Sciatic nerve (tissue), 2 donors: ENCODE measurements at places on chromosomes 12 and 14. TPM values are rescaled to one million over a fixed set of nuclear protein-coding genes. Genes with fewer than 3 reads are reported as not detected.
A peak's percentile ranks its signal among the peaks of the same experiment; 100 is the strongest.

DNA sequence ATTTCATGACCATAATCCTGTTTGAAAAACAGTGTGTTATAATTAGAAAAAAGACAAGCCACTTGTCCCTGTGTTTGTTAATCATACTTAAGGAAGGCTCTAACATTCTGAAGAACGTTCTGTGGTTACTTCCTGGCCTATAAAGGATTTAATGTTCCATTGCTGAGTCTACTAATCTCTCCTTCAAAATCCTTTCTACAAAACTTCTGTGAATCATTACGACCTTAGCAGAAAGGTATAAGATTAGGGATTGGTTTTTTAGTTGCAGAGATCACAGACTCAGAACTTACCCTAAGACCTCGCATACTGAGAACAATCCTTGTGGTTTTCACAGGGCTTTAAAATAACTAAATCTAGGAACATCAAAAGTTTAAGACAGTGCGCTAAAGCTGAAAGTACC is 48.3 kb downstream of the TMCC3 start:
- no peak for DNase-seq

GRCh38 chr12:93080994-93081809 is 152.1 kb upstream of the EEA1 start:
- no peak for DNase-seq

DNA sequence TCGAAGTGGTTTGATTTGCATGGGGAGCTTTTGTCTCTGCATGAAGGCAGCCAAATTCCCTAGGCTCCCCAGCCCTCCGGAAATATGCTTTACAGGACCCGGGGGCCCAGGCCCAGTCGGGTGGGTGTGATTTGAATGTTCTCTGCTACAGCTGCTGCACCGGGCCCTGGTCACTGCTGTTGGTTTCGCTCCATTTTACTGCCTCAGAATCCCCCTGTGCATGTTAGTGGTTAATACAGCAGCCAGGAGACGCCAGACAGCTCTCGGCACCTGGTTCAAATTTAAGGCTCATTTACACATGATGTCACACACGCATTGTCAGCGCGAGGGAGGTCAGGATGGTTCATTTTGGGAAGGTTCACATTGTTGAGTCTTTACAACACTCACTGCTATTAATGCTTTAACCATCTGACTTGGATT is 99.6 kb downstream of the SLC38A6 start:
- DNase-seq: no peak

GRCh38 chr12:14322403-14322802 is 43.1 kb upstream of the ATF7IP start:
- DNase-seq: no peak

GRCh38 chr14:29928117-29928640 is 532 bp upstream of the PRKD1 start:
- DNase-seq: no peak

DNA sequence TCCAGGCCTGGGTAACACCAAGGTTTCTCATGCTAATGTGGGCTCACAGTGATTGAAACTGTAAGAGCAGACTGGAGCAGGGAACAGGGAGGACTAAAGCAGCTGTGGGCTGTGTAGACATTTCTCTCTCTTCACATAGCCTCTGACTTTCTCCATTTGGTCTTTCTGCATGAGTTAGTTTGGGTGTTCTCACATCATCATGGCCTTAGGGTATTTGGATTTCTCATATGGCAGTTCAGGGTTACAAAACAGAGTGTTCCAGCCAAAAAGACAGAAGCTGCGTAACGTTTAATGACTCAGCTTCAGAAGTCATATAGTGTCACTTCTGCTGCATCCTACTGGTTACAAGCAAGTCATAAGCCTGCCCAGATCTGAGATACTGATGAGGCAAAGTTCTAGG is 52.0 kb upstream of the OSBPL8 start:
- DNase-seq: no peak

- DNase-seq: no peak
Measured at GRCh38 chr14:95424529-95424928, 91.9 kb downstream of the SYNE3 start.

DNA sequence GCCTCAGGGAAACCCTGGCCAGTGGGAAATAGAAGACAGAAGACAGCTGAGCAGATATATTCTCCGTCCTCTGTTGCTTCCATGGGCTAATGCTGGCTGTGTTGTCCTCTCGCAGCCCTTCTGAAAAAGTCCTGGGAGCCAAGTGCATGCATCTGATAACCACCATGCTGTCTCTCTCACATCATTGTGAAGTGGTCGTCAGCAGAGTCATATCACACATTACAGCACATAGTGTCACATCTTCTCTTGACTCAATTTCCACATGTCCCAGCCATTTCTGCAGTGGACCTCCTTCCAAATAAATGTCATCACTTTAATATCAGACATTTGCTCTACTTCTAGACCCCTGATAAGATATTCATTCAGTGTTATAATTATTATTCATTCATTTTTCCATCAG is 3.8 kb downstream of the TAS2R20 start:
- DNase-seq: no peak

GRCh38 chr12:117441751-117442150 is 80.3 kb upstream of the NOS1 start:
- no peak for DNase-seq

- no peak for DNase-seq
Measured at GRCh38 chr12:21776175-21776574, 1.7 kb upstream of the KCNJ8 start.

GRCh38 chr14:30935445-30935844 is 61.1 kb downstream of the COCH start:
- DNase-seq: no peak

GRCh38 chr12:22631863-22632463 is 7.0 kb downstream of the ETNK1 start:
- DNase-seq: no peak

- DNase-seq: peak; percentile 89
Measured at GRCh38 chr14:103576371-103577024, 13.7 kb downstream of the COA8 start.

DNA sequence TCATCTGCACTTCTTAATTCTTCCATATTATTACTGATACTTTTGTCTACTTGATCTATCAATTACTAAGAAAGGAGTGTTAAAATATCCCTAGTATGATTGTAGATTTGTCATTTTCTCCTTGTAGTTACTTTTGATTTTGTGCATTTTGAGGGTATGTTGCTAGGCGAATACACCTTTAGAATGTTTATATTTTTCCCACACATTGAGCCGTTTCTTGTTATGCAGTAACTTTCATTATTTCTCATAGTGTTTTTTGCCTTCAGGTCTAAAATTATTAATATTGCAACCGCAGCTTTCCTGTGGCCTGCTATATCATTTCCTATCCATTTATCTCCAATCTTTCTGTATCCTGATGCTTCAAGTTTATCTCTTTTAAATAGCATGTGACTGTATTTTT is 44.6 kb upstream of the C12orf42 start:
- no peak for DNase-seq

GRCh38 chr12:106073179-106073578 is 65.6 kb downstream of the NUAK1 start:
- no peak for DNase-seq

DNA sequence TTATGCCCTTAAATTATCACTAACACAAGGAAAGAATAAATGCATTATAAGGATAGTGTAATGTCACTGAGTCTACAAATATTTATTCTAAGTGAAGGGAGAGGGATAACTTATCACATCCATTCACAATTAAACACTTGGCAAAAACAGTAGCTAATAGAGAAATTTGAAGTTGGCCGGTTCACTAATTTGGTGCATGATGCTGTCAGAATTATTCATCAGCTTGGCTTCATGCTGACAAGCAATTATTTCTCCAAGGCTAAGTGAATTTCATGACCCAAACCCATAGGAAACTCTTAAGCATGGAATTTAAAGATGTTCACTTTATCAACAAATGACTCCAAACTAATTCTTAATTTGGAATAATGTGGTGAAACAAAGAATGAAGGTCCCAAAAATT is 25.0 kb upstream of the NR1H4 start:
- DNase-seq: no peak

GRCh38 chr12:32964981-32965585 is 68.5 kb upstream of the PKP2 start:
- DNase-seq: no peak

GRCh38 chr12:13937735-13938134 is 43.7 kb downstream of the GRIN2B start:
- DNase-seq: no peak

DNA sequence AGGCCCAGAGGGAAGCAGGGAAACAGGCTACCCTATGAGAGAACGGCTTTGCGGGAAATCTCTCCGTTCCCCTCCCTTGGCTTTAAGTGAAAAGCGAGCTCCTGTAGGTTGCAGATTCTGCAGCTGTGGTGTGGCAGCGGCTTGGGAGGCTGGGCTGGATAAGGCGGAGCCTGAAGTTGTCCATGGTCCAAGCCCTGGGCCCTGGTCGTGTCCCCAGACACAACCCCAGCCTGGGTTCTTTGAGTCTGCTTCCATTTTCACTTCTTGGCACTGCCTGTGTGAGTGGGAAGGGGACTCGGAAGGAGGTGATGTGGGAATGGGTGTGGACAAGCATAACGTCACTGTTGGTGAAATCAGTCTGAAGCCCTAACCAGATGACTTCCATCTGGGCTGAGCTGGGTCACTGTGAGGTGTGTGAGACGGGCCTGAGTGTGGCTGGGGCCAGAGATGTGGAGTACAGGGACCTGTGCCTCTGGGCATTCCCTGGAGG is 43.0 kb upstream of the CTDSP2 start:
- DNase-seq: peak; percentile 87

DNA sequence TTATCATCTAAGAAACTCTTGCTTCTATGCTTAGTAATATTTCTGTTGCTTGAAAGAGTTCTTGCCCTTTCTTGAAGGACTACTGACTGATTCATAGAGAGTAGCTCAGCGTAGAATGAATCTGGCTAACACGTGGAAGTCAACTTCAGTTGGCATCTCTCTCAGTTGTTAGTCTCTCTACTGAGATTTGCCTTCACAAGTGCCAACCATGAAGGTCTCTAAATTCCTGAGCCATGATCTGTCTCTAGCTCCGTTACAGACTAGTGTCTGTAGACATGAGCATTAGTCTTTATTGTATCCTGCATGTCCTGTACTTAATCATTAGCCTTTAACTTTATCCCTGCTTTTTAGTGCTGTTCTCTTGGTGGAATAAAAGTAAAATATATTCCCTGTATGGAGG is 19.1 kb upstream of the ALX1 start:
- no peak for DNase-seq

DNA sequence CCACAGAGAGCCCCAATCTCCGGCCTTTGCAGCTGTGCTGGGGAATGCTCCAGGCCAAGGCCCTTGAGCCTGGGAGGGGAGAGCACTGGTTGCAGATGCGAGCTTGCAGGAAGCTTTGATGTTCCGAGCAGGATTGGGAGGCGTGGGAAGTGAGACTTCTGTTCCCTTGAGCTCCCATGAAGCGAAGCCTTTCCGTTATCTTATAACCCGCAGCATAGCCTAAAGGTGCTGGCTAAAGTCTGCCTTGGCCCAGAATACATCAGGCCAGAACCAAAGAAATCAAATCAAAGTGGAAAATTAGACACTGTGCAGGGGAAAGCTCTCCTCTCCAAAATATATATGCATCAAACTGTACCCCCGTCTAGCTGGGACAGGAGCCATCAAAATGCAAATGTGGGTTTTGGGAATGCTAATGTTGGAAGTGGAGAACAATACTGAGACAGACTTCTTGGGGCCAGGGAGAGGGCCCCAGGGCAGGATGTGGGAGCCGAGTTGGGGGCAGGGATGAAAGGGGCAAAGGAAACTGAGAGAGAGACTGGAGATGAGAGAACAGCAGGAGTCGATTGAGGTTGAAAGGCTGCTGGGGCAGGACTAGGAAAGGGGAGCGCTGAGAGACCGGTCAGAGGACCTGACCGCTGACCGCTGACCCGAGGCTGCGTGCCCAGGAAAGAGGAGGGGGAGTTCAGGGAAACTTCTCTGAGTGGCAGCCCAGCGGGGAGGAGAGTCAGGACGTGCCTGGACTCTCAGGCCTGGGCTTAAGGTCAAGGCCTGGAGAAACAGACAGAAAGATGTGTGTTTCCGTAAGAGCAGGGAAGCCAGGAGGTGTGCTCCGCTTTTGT is 152.2 kb upstream of the PARP11 start:
- DNase-seq: peak; percentile 65

BIN2 gene
- total RNA-seq: 11.2 TPM

SIX4 gene
- 2.2 TPM for total RNA-seq

GNB3 gene
- total RNA-seq: 7.1 TPM

PZP gene
- total RNA-seq: 0.80 TPM

BDKRB2 gene
- total RNA-seq: 50.4 TPM

ADAMTS20 gene
- not detected for total RNA-seq

BICDL1 gene
- 1.5 TPM for total RNA-seq

KCNC2 gene
- total RNA-seq: not detected

SERPINA9 gene
- total RNA-seq: not detected
